ENCODE measurements at places on chromosomes 1 and 21.

- no peak for DNase-seq
Observed at GRCh38 chr1:83860490-83861221, 138.3 kb downstream of the TTLL7 start.

- DNase-seq, result no peak
Observed at GRCh38 chr1:114756009-114756892, 1.5 kb downstream of the CSDE1 start.

DNA sequence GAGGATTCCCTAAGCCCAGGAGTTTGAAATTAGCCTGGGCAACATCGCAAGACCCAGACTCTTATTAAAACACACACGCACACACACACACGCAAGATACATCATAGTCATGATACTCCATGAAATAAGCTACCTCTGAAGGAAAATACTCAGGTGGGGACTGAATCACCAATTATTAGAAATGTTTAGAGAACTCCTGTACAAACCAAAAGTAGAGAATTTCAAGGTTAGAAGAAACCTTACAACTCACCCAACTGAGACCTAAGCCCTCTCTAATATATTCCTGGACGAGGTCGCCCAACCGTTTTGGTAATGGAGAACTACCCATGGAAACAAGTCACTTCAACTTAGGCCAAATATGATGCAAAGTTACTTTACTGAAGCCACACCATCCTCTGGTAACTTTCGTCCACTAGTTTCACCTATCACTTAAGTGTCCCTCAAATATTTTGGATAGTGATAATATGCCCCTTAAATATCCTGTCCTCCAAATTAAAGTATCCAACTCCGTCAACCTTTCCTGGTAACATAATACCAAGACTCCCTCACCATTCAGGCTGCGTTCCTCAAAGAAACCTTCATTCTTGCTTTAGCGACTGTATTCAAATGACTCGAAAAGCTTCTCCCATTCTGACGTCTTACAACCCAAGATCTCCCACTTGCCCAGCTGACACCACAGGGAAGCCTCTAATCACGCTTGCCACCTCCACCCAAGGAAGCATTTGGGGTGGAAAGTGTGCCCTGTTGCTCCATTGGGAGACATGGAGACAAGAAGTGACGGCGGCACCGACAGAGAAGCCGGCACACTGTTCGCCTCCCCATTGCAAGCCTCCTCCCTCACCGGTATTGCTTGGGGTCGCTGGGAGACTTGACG is 856 bp downstream of the NRDC start:
- no peak for DNase-seq

DNA sequence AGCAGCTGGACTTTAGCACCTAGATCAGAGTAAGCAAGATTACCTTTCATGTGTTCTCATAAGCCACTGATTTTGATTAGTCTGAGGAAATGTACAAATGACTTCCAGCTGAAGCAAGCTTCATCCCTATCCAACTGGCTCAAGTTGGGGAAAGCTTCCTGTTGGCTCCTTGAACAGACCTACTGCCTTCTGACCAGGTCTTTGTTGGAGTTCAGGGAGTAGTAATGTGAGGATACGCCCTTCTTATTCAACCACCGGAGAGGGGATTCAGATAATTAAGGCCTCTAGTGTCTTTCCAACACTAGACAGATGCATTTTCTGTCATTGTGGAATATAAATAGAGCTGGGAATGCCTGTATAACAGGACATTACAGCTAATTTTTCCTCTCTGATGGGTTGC is 268.9 kb downstream of the TGFB2 start:
- DNase-seq, result no peak

- no peak for DNase-seq
Observed at GRCh38 chr21:28393279-28393678, 599.4 kb downstream of the LTN1 start.

- DNase-seq, result no peak
Observed at GRCh38 chr1:15287035-15287979, 40.3 kb downstream of the FHAD1 start.

- DNase-seq, result no peak
Observed at GRCh38 chr1:1122078-1122811, 6.4 kb upstream of the C1orf159 start.

DNA sequence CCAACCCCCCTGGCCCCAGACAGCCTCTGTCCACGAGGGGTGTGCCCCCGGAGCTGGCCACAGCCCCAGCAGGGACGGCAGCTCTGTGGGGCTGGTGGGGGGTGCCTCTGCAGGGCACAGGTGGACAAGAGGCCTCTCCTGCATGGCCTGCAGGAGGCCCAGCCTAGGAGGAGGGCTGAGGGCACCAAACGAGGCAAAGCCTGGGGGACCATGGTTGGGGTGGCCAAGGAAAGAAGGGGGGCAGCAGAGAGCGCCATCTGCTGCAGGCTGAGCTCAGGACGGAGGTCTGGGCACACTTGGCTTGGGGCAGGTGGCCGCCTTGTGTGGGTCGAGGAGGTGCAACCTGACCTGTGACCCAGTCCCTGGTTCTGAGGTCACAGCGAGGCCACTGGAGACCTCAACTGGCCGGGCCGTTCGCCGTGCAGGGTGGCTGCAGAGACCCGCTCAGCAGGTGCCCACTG is 27.3 kb downstream of the RRP1 start:
- DNase-seq, result no peak

DNA sequence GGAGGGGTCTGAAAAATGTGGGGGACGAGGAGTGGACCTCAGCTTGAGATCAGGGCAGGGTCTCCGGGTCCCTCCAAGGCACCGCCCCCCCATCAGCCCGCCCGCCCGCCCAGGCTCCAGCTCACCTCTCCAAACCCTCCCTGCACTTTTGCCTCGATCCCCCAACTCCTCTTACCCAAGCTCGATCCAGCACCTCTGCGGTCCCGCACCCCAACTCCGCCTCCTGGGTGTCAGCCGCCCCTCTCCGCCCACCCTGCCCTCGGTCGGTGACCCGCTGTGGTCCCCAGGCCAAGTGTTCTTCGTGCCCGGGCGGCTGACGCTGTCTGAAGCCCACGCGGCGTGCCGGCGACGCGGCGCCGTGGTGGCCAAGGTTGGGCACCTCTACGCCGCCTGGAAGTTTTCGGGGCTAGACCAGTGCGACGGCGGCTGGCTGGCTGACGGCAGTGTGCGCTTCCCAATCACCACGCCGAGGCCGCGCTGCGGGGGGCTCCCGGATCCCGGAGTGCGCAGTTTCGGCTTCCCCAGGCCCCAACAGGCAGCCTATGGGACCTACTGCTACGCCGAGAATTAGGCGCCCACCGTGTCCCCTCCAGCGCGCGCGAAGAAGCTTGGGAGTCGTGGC is 5.7 kb downstream of the HAPLN2 start:
- no peak for DNase-seq

GRCh38 chr1:214923278-214923915 is 159.1 kb upstream of the KCNK2 start:
- no peak for DNase-seq

GRCh38 chr1:155082301-155083051 is 3.8 kb downstream of the EFNA3 start:
- no peak for DNase-seq

GRCh38 chr1:150576794-150577556 is 2.4 kb downstream of the MCL1 start:
- DNase-seq, result no peak

GRCh38 chr1:93878501-93878888 is 511 bp downstream of the DNTTIP2 start:
- no peak for DNase-seq

GRCh38 chr1:224507771-224508523 is 73.3 kb upstream of the WDR26 start:
- peak; percentile 63 for DNase-seq

DNA sequence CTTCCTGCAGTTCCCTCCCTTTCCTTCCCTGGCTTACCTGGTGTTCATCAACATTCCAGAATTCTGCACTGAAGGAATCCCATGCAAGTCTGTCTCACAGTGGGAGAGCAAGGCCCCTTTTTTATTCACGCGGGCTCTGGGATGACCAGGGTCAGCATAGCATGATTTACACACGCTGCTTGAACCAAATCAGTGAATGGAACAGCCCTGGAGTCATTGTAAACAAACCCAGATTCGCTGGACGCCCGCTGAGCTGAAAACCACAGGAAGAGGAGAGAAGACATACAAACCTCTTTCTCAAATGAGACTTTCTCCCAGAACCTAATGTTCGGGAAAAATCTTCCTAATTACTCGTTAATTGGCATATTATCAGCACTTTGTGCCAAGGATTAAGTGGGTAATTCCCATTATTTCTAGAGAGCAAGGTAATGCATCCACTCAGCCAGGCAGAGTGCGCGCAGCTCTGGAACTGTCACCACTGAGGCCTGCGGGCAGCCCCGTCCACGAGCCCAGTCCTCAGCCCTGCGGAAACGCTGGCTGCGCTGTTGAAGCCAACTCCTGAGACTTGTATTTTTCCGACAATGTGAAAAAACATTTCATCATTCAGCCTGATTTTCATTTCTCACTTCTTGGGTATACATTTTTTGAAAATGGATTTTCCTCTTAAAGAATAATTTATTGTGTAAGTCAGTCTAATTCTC is 140.0 kb downstream of the ETS2 start:
- DNase-seq, result no peak

GRCh38 chr1:54158071-54158470 is 5.3 kb upstream of the CDCP2 start:
- DNase-seq, result no peak

- DNase-seq, result no peak
Observed at GRCh38 chr1:189313488-189313887, 1164.2 kb downstream of the BRINP3 start.

GRCh38 chr1:33460947-33461629 is 11.4 kb upstream of the ZSCAN20 start:
- no peak for DNase-seq

DNA sequence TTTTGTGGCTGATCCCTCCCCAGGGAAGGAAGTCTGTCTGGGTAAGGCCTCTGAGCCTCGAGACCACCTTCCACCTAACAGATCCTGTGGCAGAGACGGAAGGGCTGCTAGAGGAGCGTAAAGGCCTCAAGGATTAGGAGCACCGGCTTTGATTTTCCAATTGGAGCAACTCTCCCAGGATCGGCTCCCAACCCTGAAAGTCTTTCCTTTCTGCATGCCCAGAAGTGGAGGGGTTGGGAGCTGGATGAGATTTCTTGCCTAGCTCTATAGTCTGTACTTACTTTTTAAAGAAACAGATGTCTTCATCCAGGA is 41.4 kb downstream of the ELK4 start:
- DNase-seq, result no peak

DNA sequence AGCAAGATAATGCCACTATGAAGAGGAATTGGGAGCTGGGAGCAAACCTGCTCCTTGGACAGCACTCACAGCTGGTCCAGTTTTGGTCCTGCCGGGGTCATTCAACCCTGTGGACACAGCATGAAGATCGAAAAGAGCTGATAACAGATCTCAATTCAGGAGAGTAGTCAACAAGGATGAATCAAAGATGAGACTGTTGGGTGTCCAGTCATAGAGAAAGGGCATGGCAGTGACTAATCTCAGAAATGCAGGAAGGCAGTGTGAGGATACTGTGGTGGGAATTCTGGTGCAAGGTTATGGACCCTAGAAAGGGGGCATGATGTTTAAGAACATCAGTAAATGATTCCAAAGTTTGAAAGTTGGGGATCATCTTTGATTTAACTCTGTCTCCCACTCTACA is 261.4 kb upstream of the ZP4 start:
- no peak for DNase-seq

- DNase-seq, result no peak
Observed at GRCh38 chr1:234760303-234760723, 150.3 kb upstream of the IRF2BP2 start.

DNA sequence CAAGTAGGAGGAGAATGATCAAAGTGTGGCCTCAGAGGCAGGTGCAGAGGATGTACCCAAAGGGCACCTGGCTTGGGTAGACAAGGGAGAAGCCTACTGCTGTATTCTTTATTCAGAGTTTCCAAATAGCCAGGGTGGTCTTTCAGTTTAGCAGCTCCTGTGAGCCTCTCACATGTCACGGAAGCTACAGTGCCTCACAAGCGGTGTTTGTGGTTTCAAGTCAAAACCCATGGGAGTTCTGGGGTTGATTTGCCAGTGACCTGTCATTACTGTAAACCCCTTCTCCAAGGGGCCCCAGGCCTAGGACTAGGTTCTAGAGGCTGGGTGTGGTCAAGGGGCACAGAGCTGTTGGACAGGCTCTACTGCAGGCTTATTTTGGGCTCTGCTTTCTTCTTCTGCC is 10.2 kb upstream of the IL10 start:
- no peak for DNase-seq

GRCh38 chr1:37890378-37891014 is 31.1 kb upstream of the MTF1 start:
- DNase-seq, result no peak

GRCh38 chr1:147560765-147561471 is 19.6 kb downstream of the BCL9 start:
- no peak for DNase-seq

DNA sequence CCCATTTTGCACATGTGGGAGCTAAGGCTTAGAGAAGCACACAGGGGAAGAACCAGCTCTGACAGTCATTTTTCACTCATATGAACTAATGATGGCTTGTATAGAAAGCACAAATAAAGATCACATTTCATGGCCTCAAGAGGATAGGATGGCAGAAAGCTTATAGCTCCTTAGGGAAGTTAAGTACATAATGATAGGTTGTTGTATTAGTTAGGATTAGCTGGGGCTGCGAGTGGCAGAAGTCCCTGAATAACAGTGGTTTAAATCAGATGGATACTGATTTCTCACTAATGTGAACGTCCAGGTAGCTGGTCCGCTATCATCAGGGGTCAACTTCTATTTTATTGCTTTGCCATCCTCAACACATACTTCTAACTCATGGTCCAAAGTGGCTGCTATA is 284.0 kb downstream of the RPS6KC1 start:
- DNase-seq, result no peak

DNA sequence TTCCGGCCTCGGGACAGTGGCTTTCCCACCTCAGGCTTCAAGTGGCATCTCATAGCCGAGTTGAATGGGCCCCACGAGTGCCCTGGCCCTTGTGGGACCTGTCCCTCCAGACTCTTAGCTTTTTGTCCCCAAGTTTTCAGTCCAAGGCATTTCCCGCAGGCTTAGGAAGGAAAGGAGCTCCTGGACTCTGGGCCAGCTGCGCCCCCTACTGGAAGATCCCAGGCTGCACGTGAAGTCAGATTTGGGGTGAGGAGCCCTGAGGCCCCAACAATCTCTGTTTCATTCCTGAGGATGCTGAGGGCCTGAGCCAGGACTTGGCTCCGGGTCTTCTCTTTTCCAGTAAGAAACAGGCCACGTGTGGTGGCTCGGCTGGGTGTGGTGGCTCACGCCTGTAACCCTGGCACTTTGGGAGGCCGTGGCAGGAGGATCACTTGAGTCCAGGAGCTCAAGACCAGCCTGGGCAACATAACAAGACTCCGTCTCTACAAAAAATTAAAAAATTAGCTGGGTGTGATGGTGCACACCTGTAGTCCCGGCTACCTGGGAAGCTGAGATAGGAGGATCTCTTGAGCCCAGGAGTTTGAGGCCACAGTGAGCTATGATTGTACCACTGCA is 67.4 kb downstream of the ARHGEF10L start:
- DNase-seq, result no peak

DNA sequence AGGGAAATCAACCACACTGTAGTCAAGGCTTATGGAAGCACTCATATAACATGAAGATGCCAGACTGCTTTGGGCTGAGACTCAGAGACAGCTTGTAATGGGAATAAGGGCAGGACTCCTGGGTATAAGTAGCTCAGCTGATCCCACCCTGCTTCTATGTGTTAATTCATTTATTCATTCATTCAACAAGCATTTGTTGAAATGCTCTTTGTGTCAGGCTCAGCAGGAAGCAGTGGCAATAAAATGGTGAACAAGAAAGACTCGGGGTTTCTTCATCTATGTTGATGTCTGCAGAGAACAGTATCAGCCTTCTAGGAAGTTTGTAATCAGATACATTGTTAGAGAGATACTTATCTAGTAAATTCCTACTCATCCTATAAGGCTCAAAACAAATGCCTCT is 145.5 kb upstream of the DMRTA2 start:
- DNase-seq, result no peak
